Thyroid gland (tissue), 4 donors: ENCODE measurements at places on chromosomes 7 and 10. TPM values are rescaled to one million over a fixed set of nuclear protein-coding genes. Genes with fewer than 3 reads are reported as not detected.

DNA sequence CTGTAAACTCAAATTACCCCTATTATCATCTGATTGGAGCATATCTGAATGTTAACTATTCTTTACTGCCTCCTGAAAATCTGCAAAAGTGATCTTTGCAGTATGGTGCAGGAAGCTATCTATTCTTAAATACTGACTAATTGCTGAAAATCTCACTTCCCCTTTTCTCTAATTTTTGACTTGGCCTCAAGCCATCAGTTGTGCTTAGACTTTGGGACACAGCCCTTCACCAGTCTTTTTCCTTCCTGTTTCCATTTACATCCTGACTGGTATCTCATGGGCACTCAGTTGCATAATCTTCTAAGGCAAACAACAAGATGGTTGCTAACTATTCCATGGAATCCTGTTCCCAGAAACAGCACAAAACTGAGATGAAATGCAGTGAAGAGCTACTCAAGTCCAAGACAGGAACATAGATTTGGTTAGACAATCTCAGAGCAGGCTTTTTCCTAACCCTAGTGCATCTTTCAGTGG is 228.5 kb downstream of the SORCS1 start:
- DNase-seq = no peak
- H3K36me3 ChIP-seq = no peaks in the 10 kb centered on the region
- H3K4me1 ChIP-seq = peaks cover 11% of the 10 kb centered on the region
- no peak overlapping the region for H3K27ac ChIP-seq
- H3K4me3 ChIP-seq = no peak overlapping the region

GRCh38 chr7:28408960-28409715 is 3.2 kb upstream of the CREB5 start:
- no peaks in the 10 kb centered on the region for H3K36me3 ChIP-seq
- H3K4me3 ChIP-seq = peak overlapping the region; percentile 39
- peaks cover 15% of the 10 kb centered on the region for H3K4me1 ChIP-seq
- peak overlapping the region; percentile 23 for H3K27ac ChIP-seq
- peak; percentile 77 for DNase-seq
- H3K27me3 ChIP-seq = peaks cover 5% of the 10 kb centered on the region

DNA sequence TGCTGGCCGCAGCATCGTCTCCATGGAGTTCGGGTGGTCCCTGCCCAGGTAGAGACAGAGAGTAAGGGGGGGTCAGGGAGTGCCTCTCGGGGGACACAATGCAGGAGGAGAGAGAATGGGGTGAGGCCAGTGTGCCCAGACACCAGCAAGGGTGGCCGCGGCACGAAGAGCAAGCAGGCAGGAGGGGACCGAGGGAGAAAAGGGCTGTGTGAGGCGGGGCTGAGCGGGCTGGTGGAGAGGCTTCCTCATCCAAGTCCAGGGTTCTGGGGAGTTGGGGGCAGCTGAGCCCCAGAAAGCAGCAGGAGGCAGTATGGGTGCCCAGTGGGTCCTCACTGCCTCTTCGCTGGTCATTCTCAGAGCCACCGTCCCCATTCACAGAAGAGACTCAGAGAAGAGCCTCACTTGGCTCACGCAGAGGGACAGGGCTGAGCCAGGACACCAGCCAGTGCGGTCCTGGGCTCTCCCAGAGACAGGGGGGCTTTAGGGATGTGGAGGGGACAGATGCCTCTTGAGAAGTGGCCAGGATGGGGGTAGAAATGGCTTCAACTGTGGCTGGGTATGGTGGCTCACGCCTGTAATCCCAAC is 78.9 kb downstream of the MICALL2 start:
- no peak overlapping the region for H3K27ac ChIP-seq
- H3K36me3 ChIP-seq = no peaks in the 10 kb centered on the region
- H3K4me1 ChIP-seq = no peaks in the 10 kb centered on the region
- H3K4me3 ChIP-seq = no peak overlapping the region
- no peak for DNase-seq

- no peak for DNase-seq
- H3K4me3 ChIP-seq = no peak overlapping the region
- no peaks in the 10 kb centered on the region for H3K4me1 ChIP-seq
- no peaks in the 10 kb centered on the region for H3K36me3 ChIP-seq
- H3K27me3 ChIP-seq = no peaks in the 10 kb centered on the region
- no peak overlapping the region for H3K27ac ChIP-seq
These were observed 323.3 kb downstream of the CRPPA start for GRCh38 chr7:16098058-16098457.

DNA sequence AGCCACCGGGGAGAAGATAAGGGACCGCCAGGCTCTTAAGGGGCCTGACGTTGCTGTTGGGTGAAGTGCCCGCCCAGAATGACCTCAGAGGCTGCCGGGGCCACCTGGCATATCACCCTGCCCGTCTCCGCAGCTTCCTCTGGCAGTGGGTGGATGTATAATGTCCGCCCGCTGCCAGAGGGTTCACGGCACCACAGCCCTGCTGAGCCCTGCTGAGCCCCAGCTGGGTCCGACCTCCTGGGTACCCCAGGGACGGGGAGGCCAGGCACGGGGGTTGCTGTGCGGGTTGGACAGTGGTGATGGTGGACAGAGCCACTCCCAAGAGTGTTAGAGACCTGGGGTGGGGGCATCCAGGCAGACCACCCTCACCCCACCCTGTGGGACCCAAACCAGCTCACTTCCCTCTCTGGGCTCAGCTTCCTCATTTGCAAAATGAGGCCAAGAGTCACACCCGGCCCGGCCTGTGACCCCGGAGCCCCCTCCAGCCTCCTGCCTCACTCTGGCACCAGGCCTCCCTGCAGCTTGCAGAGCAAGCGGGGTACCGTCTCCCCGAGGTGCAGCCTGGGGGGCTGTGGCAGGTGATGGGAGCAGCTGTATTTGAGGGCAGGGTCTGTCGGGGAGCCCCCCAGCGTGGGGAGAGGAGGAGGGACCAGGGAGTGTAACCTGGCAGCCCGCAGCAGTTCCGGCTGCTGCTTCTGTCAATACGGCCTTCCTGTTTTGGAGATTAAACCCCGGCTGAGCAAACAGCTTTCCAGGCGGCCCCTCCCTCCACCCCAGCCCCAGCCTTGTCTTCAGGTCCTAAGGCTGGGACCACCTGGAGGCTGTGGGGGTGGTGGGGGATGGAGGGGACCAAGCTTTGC is 8.4 kb upstream of the LFNG start:
- H3K36me3 ChIP-seq = no peaks in the 10 kb centered on the region
- no peaks in the 10 kb centered on the region for H3K4me1 ChIP-seq
- H3K4me3 ChIP-seq = no peak overlapping the region
- no peak overlapping the region for H3K27ac ChIP-seq
- no peaks in the 10 kb centered on the region for H3K27me3 ChIP-seq

GRCh38 chr7:23662124-23662983 is 17.6 kb upstream of the FAM221A start:
- H3K27me3 ChIP-seq = no peaks in the 10 kb centered on the region
- no peak overlapping the region for H3K4me3 ChIP-seq
- H3K36me3 ChIP-seq = no peaks in the 10 kb centered on the region
- H3K27ac ChIP-seq = peak overlapping the region; percentile 34

DNA sequence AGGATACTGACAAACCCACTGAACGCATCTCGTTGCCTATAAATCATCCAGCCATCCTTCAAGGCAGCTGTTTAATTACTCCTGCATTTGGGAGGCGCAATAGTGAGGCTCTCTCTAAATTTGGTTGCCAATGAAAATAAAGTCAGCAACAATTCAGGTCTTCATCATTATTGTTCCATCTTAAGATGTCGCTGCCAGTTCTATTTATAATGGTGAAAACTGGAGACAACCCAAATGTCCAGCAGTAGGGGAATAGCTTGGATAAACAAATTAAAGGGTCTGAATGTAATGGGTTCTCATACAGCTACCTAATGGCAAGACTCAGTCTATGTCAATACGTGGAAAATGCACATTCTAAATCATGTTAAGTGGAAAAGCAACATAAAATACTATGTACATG is 120.1 kb upstream of the PLXNA4 start:
- no peak overlapping the region for H3K4me3 ChIP-seq
- no peaks in the 10 kb centered on the region for H3K27me3 ChIP-seq
- no peak for DNase-seq
- H3K4me1 ChIP-seq = no peaks in the 10 kb centered on the region

DNA sequence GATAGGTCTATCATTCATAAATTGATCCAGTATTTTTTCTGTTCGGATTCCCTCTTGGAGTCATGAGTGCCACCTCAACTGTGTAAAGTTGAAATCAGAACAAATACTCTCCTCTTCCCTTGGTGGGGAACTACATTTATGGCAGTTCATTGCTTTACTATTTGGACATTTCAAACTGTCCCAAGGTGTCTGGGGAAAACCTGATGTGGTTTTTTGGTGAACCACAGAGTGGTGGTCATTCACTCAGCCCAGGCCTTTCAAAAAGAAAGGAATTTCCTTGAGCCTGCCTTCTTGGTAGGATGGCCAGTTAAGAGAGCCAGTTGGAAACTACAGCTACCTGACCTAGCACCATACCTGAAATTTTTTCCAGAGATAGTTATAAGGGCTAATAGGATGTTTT is 59.0 kb downstream of the ABCB1 start:
- no peak overlapping the region for H3K27ac ChIP-seq
- no peaks in the 10 kb centered on the region for H3K4me1 ChIP-seq
- no peaks in the 10 kb centered on the region for H3K36me3 ChIP-seq
- no peak overlapping the region for H3K4me3 ChIP-seq
- H3K27me3 ChIP-seq = no peaks in the 10 kb centered on the region
- DNase-seq = no peak

DNA sequence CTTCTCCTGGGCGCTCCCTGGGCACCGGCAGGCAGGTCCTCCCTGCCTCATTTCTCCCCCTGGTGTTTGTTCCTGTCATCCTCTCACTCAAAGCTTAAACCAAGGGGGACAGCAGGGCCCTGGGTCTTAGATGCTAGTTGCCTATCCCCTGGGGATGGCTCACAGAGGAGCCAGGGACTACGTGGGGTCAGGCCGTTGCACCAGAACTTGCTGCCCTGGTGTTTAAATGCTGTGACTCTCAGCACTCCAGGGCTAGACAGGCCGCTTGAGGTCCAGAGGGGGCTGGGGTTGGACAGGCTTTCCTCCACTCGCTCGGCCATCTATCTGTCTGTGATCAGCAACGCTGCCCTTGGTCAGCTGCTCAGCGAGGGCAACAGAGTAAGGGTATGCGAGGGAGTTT is 340.3 kb downstream of the CXCL12 start:
- H3K4me1 ChIP-seq = peaks cover 17% of the 10 kb centered on the region
- H3K27me3 ChIP-seq = no peaks in the 10 kb centered on the region
- H3K4me3 ChIP-seq = no peak overlapping the region
- no peak overlapping the region for H3K27ac ChIP-seq
- no peak for DNase-seq

DNA sequence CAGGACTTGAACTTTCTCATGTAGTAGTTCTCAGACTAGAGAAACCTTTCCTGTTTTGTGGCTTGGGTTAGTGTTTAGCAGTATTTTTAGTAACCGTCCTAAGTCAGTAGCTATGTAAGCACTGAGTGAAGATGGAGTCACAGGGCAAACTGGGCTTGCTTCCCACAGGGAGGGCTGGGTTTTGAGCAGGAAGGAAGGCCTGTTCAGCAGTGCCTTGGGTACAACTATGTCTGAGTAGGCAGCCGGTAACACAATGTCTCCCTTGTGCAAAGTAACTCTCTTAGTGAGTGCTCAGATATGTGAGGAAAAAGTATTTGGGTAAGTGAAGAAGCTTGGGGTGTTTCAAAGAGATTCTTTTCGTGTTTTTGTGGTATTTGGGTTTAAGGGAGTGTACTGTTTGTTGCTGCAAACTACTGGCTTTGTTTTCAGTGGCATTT is 96.4 kb downstream of the CCSER2 start:
- peak; percentile 95 for DNase-seq
- no peaks in the 10 kb centered on the region for H3K36me3 ChIP-seq
- H3K4me1 ChIP-seq = peaks cover 34% of the 10 kb centered on the region
- peak overlapping the region; percentile 89 for H3K27ac ChIP-seq
- H3K4me3 ChIP-seq = peak overlapping the region; percentile 14

GRCh38 chr7:18579698-18580097 is 84.1 kb downstream of the HDAC9 start:
- no peak overlapping the region for H3K27ac ChIP-seq
- DNase-seq = no peak
- H3K27me3 ChIP-seq = no peaks in the 10 kb centered on the region

GRCh38 chr10:75487087-75487754 is 55.8 kb downstream of the LRMDA start:
- peak; percentile 60 for DNase-seq
- no peak overlapping the region for H3K27ac ChIP-seq
- H3K27me3 ChIP-seq = no peaks in the 10 kb centered on the region
- H3K4me1 ChIP-seq = peaks cover 5% of the 10 kb centered on the region
- no peaks in the 10 kb centered on the region for H3K36me3 ChIP-seq

GRCh38 chr10:31963589-31963980 is 35.0 kb upstream of the ARHGAP12 start:
- H3K27ac ChIP-seq = no peak overlapping the region
- DNase-seq = no peak
- no peak overlapping the region for H3K4me3 ChIP-seq
- no peaks in the 10 kb centered on the region for H3K36me3 ChIP-seq
- H3K27me3 ChIP-seq = no peaks in the 10 kb centered on the region
- peaks cover 24% of the 10 kb centered on the region for H3K4me1 ChIP-seq

DNA sequence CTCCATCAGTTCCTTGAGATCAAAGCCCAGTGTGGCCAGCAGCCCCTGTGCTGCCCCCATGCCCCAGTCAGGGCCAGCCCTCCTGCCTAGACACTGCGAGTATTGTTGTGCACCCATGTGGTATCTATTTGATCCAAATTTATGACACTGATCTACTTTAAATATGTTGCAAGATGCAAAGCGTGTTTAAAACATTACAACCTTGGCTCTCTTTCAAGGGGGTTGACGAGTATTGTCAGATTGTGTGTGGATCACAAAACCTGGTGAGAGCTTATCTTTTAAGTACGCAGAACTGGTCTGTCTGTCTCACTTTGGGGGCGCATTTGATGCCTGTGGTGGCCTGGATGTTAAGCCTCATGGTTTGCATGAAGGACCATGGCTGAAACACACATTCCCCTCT is 108.9 kb downstream of the COL13A1 start:
- H3K4me1 ChIP-seq = peaks cover 34% of the 10 kb centered on the region
- no peaks in the 10 kb centered on the region for H3K27me3 ChIP-seq
- no peak overlapping the region for H3K27ac ChIP-seq
- H3K4me3 ChIP-seq = no peak overlapping the region
- no peak for DNase-seq

DNA sequence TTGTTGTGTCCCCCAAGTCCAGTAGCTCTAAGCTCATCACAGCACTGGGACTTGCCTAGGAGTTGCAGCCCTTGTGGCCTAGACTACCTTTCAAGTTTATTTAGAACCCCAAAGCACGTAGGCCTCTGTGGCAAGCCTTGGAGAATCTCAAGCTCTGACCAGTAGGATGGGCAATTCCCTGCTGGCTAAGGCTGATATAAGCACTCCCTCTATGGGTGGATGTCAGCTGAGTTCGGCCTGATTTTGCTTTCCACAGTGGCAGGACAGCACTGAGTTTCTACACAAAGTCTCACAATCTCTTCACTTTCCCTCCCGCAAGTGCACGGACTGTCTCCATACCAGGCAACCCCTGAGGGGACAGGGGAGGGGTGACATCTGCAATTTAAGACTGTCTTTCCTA is 886.4 kb upstream of the LRRN3 start:
- DNase-seq = no peak
- no peaks in the 10 kb centered on the region for H3K36me3 ChIP-seq
- H3K27me3 ChIP-seq = no peaks in the 10 kb centered on the region
- H3K4me3 ChIP-seq = no peak overlapping the region
- H3K4me1 ChIP-seq = no peaks in the 10 kb centered on the region

GRCh38 chr7:72493850-72494661 is 81.9 kb upstream of the CALN1 start:
- H3K36me3 ChIP-seq = no peaks in the 10 kb centered on the region
- H3K27ac ChIP-seq = no peak overlapping the region
- no peak overlapping the region for H3K4me3 ChIP-seq
- H3K27me3 ChIP-seq = no peaks in the 10 kb centered on the region
- H3K4me1 ChIP-seq = no peaks in the 10 kb centered on the region
- peak; percentile 82 for DNase-seq

Gene TLX1
- total RNA-seq = not detected

Gene TYW1B
- total RNA-seq = 5.0 TPM

Gene SPDYE2
- not detected for total RNA-seq

Gene TMEM178B
- total RNA-seq = 29.6 TPM

Gene SVIL
- total RNA-seq = 176 TPM

Gene NYAP1
- total RNA-seq = 1.3 TPM
